ENCODE measurements at places on chromosomes 6 and 20. TPM values are rescaled to one million over a fixed set of nuclear protein-coding genes. Genes with fewer than 3 reads are reported as not detected.

DNA sequence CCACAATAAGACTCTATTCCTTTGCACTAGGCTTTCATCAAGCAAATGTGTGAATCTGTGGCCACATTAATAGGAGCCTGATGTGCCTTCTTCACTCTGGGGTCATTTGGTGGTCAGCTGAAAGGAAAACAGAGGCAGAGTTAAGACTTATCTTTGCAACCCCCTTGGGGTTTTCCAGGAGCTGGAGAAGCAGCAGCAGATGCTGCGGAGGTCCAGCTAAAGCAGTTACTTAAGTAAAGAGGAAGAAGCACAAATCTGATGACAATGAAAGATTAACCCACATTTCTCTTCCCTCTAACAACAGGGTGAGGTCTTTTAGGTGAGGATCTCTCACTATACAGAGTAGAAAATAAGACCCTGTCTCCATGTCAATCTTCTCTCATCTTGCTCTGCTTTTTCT is 45.4 kb upstream of the QKI start:
- DNase-seq = no peak

- no peak for DNase-seq
These were observed 621 bp downstream of the GPR63 start for GRCh38 chr6:96836631-96837080.

- DNase-seq = no peak
These were observed 309.9 kb upstream of the CDYL start for GRCh38 chr6:4466261-4466660.

DNA sequence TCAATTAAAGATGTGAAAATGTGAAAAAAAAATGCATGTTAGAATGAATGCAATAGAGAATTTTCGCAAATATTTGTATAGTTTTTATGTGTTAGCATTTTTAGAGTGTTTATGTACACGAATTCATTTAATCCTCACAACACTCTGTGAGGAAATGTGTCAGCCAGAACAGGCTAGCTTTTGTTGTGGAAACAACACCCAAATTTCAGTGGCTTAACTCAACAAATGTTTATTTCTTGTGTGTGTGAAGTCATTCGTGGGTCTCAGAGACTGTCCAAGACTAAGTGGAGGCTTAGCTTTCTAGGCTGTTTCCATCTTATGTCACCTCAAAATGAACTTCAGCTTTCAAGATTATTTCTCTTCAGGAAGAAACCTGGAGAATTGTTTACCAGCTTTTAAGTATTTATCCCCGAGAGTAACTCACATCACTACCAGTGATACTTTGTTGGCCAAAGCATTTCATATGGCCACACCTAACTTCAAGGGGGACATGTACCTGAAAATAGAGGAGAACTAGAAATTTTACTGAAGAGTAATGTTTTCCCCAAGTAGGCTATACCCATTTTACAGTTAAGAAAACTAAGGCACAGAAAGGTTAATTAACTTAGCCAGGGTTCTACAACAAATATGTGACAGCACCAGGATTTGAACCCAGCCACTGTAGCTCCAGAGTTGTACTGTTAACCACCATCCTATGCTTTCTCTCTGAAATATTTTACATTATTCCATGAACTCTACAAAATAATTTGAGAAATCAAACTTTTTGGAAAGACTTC is 306.1 kb downstream of the QKI start:
- DNase-seq = no peak

DNA sequence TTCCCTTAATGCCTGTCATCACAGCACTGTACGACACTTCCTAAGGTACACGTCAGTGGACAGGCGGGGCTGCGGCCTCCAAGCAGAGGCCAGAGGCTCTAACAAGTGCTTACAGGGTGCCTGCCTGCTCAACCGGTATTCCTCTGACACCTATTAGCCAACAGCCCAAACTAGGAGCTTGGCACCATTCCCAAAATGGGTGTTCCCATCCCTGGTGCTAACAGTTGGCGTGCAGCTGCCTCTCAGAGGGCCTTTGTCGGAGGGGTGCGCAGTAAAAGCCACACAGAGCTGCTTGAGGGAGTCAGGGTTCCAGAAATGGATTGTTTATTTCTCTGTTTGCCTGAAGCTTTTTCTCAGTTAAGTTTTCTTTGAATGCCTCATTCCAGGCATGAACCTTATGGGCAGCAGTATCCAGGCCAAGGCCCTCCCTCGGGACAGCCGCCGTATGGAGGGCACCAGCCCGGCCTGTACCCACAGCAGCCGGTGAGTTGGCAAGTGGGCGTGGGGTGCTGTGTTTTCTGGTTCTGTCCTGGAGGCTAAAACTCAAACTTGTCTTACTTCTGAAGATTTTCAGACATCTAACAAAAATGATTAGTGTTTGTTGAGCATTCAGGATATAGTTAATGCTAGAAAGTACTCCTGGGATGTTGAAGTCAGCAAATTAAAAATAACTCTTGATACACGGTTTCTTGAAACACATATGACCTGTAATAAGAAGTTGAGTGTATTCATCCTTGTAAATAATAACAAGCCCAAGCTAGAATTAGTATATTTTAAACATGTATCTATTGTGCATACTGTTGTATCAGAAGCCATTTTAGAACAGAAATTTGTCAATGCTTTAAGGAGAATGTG is 124.7 kb downstream of the TMEM242 start:
- peak; percentile 41 for DNase-seq

DNA sequence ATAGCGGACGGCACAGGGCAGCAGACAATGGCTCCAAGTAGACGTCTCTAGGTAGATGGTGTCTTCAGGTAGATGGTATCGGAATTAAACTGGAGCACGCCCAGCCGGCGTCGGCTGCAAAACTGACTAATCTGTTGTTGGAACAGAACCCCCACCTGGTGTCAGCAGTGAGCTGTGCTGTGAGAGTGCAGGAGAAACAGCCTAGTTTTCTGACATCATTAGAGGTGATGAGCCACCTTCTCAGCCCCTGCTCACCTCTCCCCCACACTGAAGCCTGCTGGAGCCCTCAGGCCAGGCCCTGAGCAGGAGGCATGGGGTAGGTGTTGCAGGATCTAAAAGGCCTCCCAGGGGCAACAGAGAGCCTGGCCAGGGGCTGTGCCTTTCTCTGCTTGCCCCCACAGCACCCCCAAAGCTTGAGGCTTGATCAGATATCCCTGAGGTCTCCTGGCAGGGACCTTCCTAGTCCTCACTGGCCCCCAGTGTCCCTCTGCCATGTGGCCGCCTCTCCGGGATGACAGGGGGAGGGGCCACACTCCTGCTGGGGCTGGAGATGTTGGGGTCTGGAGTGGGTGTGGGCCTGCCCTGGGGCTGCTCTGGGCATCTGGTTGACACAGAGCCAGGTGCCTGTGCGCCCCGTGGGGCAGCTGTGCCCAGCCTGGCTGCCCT is 6.9 kb upstream of the HELZ2 start:
- DNase-seq = no peak

DNA sequence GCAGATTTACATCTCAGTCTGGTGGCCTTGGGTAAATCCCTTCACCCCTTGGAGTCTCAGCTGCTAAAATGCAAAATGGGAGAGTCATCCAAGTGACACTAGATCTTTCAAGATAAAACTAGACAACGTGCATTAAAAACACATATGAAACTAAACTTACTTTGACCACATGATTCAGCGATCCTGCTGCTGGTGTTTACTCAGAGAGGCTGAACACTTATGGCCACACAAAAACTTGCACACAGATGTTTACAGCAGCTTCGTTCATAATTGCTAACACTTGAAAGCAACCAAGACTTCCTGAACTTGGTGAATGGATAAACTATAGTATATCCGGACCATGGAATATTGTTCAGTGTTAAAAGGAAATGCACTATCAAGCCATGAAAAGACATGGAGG is 55.3 kb upstream of the GPR6 start:
- no peak for DNase-seq

DNA sequence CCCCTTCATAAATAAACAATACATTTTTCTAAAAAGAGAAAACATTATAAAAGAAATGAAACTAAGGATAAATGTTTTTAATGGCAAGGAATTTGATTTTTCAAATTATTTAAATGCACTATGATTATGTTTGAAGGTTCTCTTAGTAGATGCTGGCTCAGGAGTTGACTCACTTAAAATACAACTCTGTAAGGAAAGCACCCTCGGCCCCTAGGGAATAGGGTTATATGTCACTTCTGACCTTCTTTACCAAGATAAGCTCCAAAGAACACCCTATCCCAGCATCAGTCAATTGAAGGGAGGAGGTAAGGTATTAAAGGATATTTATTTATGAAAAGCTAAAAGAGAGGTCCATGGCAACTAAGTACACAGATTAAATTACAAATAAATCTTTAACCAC is 6.8 kb downstream of the SNAP91 start:
- no peak for DNase-seq

DNA sequence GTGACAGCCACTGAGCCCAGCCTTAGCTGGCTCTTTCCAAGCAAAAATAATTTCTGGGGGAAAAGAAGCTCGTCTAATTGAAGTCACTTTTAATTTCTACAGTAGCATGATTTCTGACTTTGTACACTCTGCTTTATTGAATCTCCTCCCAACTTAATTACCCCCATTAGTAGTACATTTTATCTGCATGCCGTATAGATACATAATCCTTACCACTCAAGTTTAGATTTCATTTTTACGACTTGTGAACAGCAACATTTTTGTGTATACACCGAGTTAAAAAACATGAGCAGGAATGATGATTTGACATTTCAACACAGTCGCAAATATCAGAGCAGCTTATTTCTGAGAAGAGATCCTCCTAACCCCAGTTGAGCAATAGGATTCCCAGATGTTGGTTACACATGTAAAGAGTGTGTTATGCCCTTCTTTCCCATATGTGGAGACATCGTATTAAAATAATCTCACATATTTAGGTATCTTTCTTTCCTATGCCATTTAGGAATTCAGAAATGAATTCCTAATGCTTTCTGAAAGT is 127.3 kb upstream of the MTHFD1L start:
- DNase-seq = no peak

GRCh38 chr20:10652660-10653261 is 21.0 kb downstream of the JAG1 start:
- DNase-seq = no peak

DNA sequence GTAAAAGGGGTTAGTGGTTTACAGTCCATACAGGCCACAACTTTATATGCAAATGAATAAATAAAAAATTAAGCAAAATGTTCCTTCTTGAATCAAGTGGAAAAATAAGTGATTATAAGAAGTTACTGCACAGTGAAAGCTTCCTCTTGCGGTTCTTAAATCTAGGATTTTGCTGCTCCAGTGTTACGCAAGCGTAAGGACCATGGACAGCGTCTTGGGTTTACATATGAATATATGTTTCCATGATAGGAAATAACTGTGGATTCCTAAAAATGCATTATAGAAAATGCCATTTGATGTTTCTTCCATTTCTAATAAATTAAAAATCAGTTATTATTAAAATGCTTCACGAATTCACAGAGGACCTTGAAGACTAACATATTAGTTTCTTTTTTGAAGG is 176.6 kb upstream of the POU3F2 start:
- DNase-seq = no peak

DNA sequence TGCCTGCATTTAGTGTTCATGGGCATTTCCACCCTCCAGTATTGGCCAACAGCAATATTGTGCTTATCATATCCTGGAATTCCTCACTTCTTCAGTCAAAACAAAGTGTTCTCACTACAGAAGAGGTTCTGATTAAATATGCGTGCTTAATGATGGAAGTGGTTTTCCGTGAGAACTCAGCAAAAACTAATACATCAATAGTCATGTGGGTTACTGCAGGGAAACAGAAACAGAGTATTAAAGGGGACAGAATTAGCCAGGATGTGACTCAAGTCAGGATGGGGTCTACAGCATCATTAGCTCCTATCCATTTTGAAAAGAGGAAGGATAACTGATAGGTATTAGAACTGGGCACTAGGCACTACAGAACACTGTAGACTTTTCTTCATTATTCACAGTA is 384.6 kb downstream of the CDKAL1 start:
- no peak for DNase-seq

DNA sequence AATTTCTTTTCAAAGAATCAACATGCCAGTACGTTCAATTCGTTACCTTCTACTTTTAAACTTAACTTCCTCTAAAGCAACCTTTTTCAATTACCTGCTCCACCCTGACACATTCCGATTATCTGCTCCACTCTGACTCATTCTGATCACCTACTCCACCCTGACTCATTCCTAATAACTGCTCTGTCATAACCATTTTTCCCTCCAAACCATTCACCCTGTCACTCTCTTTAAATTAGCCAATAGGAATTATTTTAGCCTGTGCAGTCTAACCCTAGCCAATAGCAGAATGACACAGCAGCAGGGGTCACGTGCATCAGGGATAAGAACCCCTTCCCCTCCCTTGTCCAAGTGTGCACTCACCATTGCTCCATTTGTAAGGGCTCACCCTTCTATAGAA is 557.4 kb upstream of the EYS start:
- DNase-seq = no peak

DNA sequence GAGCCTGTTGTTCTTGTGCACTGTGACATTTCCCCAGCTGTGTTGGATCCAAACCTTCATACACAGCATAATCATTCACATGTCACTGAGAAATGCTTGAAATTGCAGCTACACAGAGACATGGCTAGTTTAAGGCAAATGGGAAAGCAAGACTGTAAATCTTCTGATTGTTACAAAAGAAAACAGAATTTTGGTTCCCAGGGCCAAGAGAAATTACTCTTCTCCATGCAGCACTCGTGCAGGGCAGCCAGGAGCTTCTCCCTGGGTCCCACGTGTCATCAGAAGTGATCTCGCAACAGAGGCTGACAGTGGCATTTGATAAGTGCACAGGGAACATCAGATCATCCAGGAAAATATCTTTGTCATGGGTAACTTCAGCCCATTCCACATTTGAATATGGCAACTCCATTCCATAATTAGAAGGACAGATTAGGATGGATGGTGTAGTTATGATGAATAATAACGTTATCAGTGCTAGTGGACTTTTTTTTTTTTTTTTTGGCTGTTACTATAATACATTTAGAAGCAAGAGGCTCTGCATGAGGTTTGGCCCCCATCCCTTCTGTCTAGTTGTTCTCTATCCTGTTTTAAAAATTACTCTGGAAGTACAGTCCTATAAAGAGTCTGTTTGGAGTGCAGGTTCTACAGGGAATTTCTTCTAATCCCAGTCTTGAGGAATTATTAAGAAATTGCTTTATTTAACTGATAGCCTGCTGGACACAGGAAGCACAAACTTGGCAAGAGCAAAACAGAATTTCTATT is 571.0 kb upstream of the NOX3 start:
- no peak for DNase-seq

The F13A1 gene
- 98.7 TPM for total RNA-seq

The TGM3 gene
- not detected for total RNA-seq

The NNAT gene
- 0.46 TPM for total RNA-seq

The PLN gene
- 2,239 TPM for total RNA-seq

The IL17A gene
- total RNA-seq = not detected

The SAPCD1 gene
- 0.95 TPM for total RNA-seq

The SNAP25 gene
- total RNA-seq = not detected

The BMP6 gene
- 3.2 TPM for total RNA-seq

The FARS2 gene
- total RNA-seq = 22.4 TPM

The LY86 gene
- total RNA-seq = 0.71 TPM

The BPI gene
- total RNA-seq = 0.15 TPM

The PARD6B gene
- 4.1 TPM for total RNA-seq
